ENCODE measurements at places on chromosomes 5 and 9.

DNA sequence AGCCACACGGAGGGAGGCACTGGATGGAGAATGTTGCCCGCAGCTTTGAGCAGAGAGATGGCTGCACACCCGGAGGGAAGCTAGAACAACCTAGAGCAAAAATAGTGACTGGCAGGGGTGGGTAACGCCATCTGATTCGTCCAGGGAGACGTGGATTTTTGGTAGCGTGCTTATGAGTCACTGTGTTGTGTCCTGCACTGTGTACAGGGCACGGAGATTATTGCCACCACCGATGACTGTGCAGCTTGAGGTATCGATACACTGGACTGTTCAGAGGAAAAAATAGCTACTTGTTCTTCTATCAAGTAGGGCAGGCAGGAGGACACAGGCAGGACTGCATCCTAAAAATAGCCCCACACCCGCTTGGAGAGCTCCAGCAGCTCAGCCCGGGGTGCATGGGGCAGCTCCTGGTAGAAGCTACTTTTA is 6.0 kb downstream of the UBE2QL1 start:
- DNase-seq = no peak

GRCh38 chr5:154402611-154403010 is 43.2 kb upstream of the SAP30L start:
- DNase-seq = no peak

- DNase-seq = no peak
Observed at GRCh38 chr9:88256216-88256615, 117.9 kb upstream of the SPATA31C2 start.

- no peak for DNase-seq
Observed at GRCh38 chr9:130774183-130774582, 60.9 kb upstream of the ABL1 start.

DNA sequence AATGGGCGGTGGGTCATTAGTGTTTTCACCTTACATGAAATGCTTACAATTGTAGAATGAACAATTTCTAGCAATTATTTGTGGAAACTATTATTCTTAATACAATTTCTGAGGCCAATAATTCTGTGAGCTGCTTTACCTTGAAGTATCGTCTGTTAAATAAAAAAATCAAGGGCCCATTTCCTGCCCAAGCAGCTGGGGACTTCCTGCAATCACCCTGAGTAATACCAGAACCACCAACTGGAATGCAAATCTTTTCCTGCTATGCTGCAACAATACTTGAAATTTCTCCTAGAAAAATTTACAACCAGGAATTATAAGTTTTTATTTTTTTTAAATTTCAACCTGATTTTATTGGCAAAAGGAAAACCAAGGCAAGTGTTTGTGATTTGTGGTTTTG is 52.6 kb downstream of the ADAMTS16 start:
- DNase-seq = no peak

DNA sequence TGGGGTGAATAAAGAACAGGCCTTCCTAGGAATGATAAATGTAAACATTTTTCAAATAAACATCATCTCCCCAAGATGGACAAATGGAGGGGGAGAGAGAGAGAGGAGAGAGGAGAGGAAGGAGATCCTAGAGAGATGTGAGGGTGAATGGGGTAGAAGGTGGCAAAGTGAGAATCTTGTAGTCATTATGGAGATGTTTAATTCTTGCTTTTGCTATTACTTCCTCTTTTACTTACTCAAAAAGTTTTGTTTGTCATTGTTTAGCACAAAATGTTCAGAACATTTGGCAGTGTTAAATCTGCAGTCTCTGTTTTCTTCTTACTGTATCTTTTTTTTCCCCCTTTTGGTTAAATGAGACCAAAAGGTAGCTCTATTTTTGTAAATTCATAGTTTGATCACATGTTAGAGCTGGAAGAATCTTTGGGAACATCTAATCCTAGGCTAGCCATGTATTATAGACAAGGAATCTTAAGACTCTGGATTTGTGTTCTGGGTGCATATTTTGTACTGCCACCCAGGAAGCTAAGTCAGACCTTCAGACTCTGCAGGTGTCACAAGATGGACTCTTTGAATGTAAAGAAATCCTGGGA is 266.1 kb downstream of the NTRK2 start:
- DNase-seq = no peak

DNA sequence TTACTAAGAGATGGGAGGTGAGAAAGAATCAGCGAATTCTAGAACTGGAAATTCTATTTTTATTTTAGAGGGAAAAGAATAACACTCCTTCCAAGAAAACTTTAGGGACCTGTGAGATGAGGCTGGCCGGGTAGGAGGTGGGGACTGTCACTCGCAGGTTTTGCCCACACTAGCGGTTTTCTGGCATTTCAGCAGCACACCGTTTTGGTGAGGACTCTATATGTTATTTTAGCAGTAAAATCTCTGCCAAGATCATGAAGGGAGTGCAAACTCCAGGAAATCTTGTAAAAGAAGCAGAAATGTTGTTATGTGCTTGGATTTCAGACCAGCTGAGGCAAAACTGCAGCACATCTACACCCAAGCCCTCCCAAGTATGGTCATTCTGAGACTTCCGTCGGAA is 470.6 kb downstream of the PSAT1 start:
- no peak for DNase-seq

GRCh38 chr5:139911425-139912120 is 116.0 kb downstream of the PSD2 start:
- DNase-seq = no peak

GRCh38 chr5:1014781-1015221 is 6.2 kb downstream of the NKD2 start:
- DNase-seq = no peak

DNA sequence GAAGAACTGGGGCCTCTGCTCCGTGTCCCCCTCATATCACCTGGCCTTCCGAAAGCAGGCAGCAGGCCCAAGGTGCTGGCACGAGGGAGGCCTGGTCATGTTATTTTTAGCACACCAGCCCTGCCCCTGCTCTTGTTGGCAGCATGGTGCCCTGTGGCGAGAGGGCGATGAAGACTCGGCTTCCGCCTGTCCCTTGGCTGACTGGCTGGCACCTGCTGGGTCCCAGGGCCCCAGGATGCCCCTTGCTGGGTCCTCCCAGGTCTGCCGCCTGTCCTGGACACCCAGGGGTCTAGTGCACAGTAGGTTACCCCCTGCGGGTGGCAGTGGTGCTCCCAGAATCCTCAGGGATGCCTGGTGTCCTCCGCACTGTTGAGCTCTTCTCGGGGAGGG is 77.0 kb downstream of the RXRA start:
- DNase-seq = no peak

DNA sequence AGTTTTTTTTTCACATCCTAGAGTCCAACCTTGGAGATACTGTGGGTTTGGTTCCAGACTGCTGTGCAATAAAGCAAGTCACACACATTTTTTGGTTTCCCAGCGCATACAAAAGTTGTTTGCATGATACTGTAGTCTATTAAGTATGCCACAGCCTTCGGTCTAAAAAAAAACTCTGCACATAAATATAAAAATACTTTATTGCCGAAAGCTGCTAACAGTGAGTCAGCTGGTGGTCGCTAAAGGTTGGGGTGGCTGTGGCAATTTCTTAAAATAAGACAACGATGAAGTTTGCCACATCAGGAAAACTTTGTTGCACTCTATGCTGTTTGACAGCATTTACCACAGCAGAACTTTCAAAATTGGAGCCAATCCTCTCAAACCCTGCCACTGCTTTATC is 37.4 kb downstream of the UBQLN1 start:
- no peak for DNase-seq

GRCh38 chr9:74132986-74133385 is 364.1 kb upstream of the RORB start:
- no peak for DNase-seq

DNA sequence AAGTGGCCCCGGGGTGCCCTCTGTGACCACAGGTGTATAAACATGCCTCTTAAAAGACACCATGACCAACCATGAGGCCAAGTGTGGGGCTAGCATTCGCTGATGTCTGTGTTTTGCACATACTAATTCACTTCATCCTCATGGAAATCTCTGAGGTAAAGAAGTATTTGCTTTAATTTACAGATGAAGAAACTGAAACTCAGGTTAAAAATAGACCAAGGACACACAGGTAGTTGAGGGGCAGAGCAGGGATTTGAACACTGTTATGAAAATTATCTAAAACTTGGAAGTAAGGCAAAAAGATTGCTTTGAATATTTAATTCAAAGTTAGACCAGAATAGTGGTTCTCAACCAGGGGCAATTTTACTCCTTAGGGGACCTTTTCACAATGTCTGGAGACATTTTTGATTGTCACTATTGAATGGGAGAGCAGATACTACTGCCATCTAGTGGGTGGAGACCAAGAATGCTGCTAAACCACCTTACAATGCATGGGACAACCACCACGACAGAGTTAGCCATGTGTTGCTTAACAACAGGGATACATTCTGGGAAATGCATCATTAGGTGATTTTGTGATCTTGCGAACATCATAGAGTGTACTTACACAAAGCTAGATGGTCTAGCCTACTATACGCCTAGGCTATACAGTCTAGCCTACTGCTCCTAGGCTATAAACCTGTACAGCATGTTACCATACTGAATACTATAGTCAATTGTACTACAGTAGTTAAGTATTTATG is 8.0 kb upstream of the FXN start:
- peak; percentile 60 for DNase-seq

DNA sequence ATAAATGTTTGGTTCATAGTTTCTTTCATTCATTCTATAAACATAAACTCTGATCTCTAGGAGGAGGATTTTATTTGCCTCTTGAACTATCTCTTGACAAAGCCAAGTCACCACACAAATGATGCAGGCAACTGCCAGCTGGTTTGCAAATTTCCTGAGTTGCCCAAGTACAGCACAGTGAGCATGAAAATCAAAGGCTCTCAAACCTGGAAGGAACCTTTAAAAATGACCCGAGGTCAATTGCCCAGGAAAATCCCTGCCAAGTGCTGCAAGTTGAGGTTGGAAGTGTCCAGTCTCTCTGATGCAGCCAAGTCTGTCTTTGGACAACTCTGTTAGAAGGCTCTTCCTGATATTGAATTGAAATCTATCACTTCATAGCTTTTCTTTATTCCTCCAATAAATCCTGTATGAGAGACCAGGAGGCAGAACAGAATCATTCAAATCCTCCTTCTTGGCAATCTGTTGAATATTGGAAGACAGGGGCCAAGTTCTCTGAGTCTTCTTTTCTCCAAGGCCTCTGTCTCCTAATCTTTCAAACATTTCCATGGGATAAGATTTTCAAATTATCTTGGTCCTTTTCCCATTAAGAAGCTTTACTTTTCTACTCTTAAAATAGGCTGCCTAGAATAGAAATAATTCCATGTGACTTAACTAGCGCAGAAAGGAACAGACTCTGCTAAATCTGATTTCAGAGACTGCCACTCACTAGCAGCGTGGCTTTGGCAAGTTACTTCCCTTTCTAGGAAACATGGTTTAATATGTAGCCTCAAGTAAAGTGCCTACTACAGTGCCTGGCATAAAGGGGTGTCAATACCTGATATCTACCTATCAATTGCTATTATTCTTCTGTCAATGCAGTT is 159.2 kb downstream of the SNX18 start:
- DNase-seq = no peak

GRCh38 chr5:78805-79149 is 13.2 kb upstream of the PLEKHG4B start:
- no peak for DNase-seq

DNA sequence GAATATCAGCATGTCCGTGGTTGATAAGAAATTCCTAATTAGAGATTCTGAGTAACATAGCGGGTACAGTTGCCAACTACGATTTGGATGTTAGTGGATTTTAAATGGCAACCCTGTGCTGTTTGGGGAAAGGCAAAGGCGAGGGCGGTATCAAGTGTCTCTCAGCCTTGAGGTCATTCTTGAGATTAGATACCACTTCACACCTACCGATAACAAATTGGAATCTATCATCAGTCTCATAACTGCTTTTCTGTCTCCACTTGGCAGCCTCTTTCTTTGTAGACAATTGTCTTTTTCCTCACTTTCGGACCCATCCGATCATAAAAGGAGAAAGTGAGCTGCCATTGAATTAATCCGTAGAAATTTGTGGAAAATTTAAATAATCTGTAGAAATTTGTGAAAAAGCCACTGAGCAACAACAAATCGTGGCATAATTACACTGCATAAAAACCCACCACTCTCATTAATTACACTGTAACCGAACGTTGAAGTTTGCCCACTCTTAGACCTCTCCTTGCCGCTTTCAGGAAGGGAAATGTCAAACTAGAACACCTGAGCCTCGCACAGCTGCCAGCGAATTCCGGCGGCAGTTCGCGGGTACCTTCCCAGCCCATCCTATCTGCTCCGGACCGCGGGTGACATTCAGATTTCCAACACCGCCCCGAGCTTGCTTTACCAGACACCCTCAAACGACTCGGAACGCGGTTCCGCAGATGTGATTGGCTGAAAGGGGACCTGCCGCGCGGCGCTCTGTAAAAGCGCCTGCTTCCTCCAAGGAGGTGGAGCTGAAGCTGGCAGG is 849 bp upstream of the RGMB start:
- peak; percentile 83 for DNase-seq

GRCh38 chr5:81450940-81451339 is 57.0 kb upstream of the ACOT12 start:
- DNase-seq = no peak

- DNase-seq = no peak
Observed at GRCh38 chr9:72888067-72888466, 64.8 kb downstream of the ALDH1A1 start.

- peak; percentile 6 for DNase-seq
Observed at GRCh38 chr5:168947212-168947868, 353.6 kb downstream of the SLIT3 start.
